ENCODE measurements at places on chromosomes 7 and 10. TPM values are rescaled to one million over a fixed set of nuclear protein-coding genes. Genes with fewer than 3 reads are reported as not detected.

- H3K4me1 ChIP-seq, result no peaks in the 10 kb centered on the region
- H3K27me3 ChIP-seq, result peaks cover 2% of the 10 kb centered on the region
- H3K4me3 ChIP-seq, result no peak overlapping the region
- H3K27ac ChIP-seq, result no peak overlapping the region
- peaks cover 4% of the 10 kb centered on the region for H3K36me3 ChIP-seq
- DNase-seq, result no peak
Measured at GRCh38 chr7:50857804-50858489, 75.3 kb upstream of the GRB10 start.

- H3K27ac ChIP-seq, result no peak overlapping the region
- H3K4me3 ChIP-seq, result no peak overlapping the region
Measured at GRCh38 chr10:49384268-49384953, 11.5 kb downstream of the DRGX start.

- no peak overlapping the region for H3K4me3 ChIP-seq
- no peak for DNase-seq
- H3K36me3 ChIP-seq, result no peaks in the 10 kb centered on the region
- no peak overlapping the region for H3K27ac ChIP-seq
- peaks cover 6% of the 10 kb centered on the region for H3K4me1 ChIP-seq
Measured at GRCh38 chr7:16233517-16233916, 187.8 kb downstream of the CRPPA start.

GRCh38 chr7:137546009-137546408, 202.5 kb upstream of the PTN start:
- peak overlapping the region; percentile 42 for H3K27ac ChIP-seq
- H3K4me3 ChIP-seq, result no peak overlapping the region
- H3K4me1 ChIP-seq, result no peaks in the 10 kb centered on the region
- no peak for DNase-seq
- H3K36me3 ChIP-seq, result no peaks in the 10 kb centered on the region

The KIAA1549 gene
- 10.8 TPM for total RNA-seq

GRCh38 chr7:12244129-12244528, 33.0 kb downstream of the TMEM106B start:
- no peak overlapping the region for H3K27ac ChIP-seq
- peak; percentile 30 for DNase-seq
- no peaks in the 10 kb centered on the region for H3K4me1 ChIP-seq
- H3K27me3 ChIP-seq, result no peaks in the 10 kb centered on the region
- H3K36me3 ChIP-seq, result peaks cover 2% of the 10 kb centered on the region
- H3K4me3 ChIP-seq, result no peak overlapping the region

The CPXM2 gene
- total RNA-seq, result 0.33 TPM

The HOXA13 gene
- not detected for total RNA-seq

The NRCAM gene
- total RNA-seq, result 2.2 TPM

DNA sequence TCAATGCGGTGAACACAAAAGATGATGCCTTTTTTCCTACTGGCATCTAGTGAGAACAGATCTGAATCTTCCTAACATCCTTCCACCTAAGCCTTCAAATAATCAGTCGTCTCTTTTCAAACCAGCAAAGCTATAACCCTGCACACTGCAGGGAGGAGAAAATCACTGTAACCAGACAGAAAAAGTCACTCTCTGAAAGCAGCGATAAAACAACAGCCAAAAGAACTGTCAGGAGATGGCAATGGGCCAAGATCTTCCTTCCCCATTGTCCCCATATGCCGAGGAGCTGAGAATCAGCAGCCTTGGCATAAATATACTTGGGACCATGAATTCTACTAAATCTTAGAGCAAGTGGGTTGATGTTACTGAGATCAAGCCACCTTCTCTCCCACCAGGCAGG, 13.1 kb downstream of the FZD9 start:
- DNase-seq, result no peak
- H3K36me3 ChIP-seq, result peaks cover 62% of the 10 kb centered on the region
- H3K27ac ChIP-seq, result no peak overlapping the region

- H3K27ac ChIP-seq, result peak overlapping the region; percentile 71
- H3K36me3 ChIP-seq, result peaks cover 68% of the 10 kb centered on the region
- H3K4me3 ChIP-seq, result peak overlapping the region; percentile 86
- H3K4me1 ChIP-seq, result peaks cover 11% of the 10 kb centered on the region
Measured at GRCh38 chr7:64999165-65000004, 7.1 kb downstream of the ERV3-1 start.

- H3K4me1 ChIP-seq, result no peaks in the 10 kb centered on the region
- H3K4me3 ChIP-seq, result no peak overlapping the region
- no peaks in the 10 kb centered on the region for H3K27me3 ChIP-seq
- H3K36me3 ChIP-seq, result no peaks in the 10 kb centered on the region
- DNase-seq, result no peak
Measured at GRCh38 chr7:104845557-104845956, 168.4 kb upstream of the KMT2E start.

The CDC123 gene
- 85.9 TPM for total RNA-seq

GRCh38 chr10:96910488-96911395, 78.6 kb downstream of the LCOR start:
- H3K4me1 ChIP-seq, result peaks cover 6% of the 10 kb centered on the region
- H3K27me3 ChIP-seq, result no peaks in the 10 kb centered on the region
- peak; percentile 31 for DNase-seq
- peaks cover 19% of the 10 kb centered on the region for H3K36me3 ChIP-seq

- H3K27me3 ChIP-seq, result peaks cover 7% of the 10 kb centered on the region
- DNase-seq, result no peak
- H3K27ac ChIP-seq, result no peak overlapping the region
- no peak overlapping the region for H3K4me3 ChIP-seq
Measured at GRCh38 chr7:17774248-17774647, 166.0 kb downstream of the SNX13 start.

The CCL24 gene
- not detected for total RNA-seq

DNA sequence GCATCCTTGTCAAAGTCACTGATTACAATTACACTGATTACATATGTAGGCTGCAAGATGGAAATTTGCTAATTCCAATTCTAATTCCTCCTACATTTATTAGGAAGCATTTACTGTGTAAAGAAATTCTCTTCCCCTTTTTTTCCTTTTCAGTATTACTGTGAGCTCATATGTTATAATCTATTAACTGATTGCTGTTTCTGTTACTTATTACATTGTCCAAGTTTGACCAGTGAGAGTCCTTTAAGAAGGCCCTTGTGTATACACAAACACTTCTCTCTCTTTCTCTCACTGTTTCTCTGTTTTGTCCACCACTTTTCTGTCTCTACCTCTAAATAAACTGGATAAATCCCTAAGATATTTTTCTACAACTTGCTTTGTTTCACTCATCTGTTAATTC, 31.5 kb downstream of the PHF14 start:
- no peaks in the 10 kb centered on the region for H3K27me3 ChIP-seq
- no peak overlapping the region for H3K4me3 ChIP-seq
- H3K4me1 ChIP-seq, result no peaks in the 10 kb centered on the region

GRCh38 chr7:83162402-83163256, at the start of gene PCLO:
PCLO (minus strand) TSS chr7:83162884; CDS start chr7:83162592, 292 bp downstream.
- H3K27me3 ChIP-seq, result peaks cover 2% of the 10 kb centered on the region
- peak within 1 kb of the TSS; percentile 94 for H3K4me3 ChIP-seq
- H3K27ac ChIP-seq, result no peak within 1 kb of the TSS
- H3K4me1 ChIP-seq, result peaks cover 7% of the 10 kb centered on the region
- DNase-seq, result peak; percentile 88
- H3K36me3 ChIP-seq, result no peaks in the 10 kb centered on the region

- no peaks in the 10 kb centered on the region for H3K27me3 ChIP-seq
- no peak overlapping the region for H3K4me3 ChIP-seq
- no peaks in the 10 kb centered on the region for H3K4me1 ChIP-seq
- H3K27ac ChIP-seq, result no peak overlapping the region
- H3K36me3 ChIP-seq, result no peaks in the 10 kb centered on the region
- no peak for DNase-seq
Measured at GRCh38 chr10:21242915-21243314, 282.6 kb downstream of the SKIDA1 start.

DNA sequence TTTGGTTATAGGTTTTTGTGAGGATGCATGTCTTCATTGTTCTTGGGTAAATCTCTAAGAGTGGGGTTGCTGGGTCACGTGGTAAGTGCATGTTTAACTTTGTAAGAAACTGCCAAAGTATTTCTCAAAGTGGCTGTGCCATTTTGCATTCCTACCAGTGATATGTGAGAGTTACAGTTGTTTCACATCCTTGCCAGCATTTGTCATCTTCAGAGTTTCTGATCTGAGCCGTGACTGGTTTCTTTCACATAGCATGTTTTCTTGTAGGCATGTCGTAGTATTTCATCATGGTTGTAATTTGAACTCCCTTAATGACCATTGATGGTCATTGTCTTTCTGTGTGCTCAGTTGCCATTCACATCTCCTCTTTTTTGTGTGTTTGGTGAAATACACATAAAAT, 286.0 kb downstream of the RNLS start:
- no peak for DNase-seq
- H3K27ac ChIP-seq, result no peak overlapping the region
- peaks cover 6% of the 10 kb centered on the region for H3K4me1 ChIP-seq
- H3K4me3 ChIP-seq, result no peak overlapping the region
- no peaks in the 10 kb centered on the region for H3K36me3 ChIP-seq
